ENCODE measurements at places on chromosomes 2 and 18.

GRCh38 chr2:9210030-9210429 lies 3.4 kb downstream of the ASAP2 start:
- no peak for DNase-seq

- DNase-seq = no peak
Observed at GRCh38 chr2:54430649-54431048, 25.5 kb upstream of the SPTBN1 start.

GRCh38 chr2:119383410-119384140 lies 16.8 kb downstream of the DBI start:
- no peak for DNase-seq

GRCh38 chr2:153105829-153106578 lies 372.6 kb downstream of the RPRM start:
- no peak for DNase-seq

GRCh38 chr18:38981389-38981788 lies 1415.8 kb upstream of the CELF4 start:
- DNase-seq = no peak
